Mesothelial cell of epicardium (in vitro differentiated cells): ENCODE measurements at places on chromosomes 5 and 9. TPM values are rescaled to one million over a fixed set of nuclear protein-coding genes. Genes with fewer than 3 reads are reported as not detected.

- H3K36me3 ChIP-seq, result peaks cover 66% of the 10 kb centered on the region
- H3K4me3 ChIP-seq, result no peak overlapping the region
- DNase-seq, result no peak
- peaks cover 7% of the 10 kb centered on the region for H3K4me1 ChIP-seq
Observed at GRCh38 chr9:127893392-127893791, 6.0 kb downstream of the ST6GALNAC6 start.

DNA sequence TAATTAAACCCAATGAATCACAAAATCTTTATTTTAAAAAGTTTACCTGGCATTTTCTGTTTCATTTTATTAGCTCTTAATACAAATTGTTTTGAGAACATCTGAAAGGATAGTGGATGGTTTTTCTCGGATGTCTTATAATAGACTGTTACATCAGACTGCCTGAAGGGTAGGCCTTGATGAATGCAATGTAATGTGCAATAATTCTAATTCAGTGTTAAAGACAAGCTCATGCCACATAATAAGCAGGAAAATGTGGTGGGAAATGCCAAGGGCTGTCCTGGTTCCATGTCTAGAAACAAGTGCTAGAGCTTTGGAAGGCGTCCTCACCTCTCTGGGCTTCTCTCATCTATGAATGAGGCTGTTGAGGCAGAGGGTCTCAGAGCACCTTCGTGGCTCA is 148.1 kb downstream of the DEPDC1B start:
- no peak overlapping the region for H3K27ac ChIP-seq
- H3K27me3 ChIP-seq, result no peaks in the 10 kb centered on the region
- peaks cover 11% of the 10 kb centered on the region for H3K36me3 ChIP-seq
- no peak for DNase-seq
- H3K4me3 ChIP-seq, result no peak overlapping the region

DNA sequence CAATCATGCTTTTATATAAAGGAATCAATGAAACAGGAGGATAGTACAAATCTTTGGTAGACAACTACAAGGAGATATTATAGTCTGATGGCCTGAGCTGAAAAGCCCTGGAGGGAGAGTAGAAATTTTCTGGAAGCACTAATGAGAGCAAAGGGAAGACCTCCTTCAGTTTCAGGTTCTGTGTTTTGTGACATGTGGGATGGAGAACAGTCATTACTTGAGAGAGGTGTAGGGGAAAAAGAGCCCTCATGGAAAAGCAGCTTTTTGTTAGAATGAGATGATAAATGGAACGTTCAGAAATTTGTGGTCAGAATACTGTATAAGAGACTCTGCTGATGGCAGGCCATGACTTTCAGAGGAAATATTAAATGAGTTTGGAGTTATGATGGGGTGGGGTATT is 360.6 kb upstream of the MEF2C start:
- no peaks in the 10 kb centered on the region for H3K27me3 ChIP-seq
- no peaks in the 10 kb centered on the region for H3K4me1 ChIP-seq

DNA sequence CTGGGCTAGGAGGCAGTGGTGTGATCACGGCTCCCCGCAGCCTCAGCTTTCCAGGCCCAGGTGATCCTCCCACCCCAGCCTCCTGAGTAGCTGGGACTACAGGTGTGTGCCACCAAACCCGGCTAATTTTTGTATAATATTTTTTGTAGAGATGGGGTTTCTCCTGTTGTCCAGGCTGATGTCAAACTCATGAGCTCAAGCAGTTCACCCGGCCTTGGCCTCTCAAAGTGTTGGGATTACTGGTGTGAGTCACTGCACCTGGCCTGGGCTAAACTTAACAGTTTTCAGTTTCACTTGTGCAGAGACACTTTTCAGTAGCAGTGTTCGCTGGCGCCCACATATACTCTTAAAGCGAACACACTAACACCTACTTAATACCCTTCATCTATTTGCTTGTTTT is 205.6 kb upstream of the ZNF608 start:
- no peak overlapping the region for H3K4me3 ChIP-seq
- no peaks in the 10 kb centered on the region for H3K36me3 ChIP-seq
- H3K4me1 ChIP-seq, result peaks cover 26% of the 10 kb centered on the region
- H3K27me3 ChIP-seq, result no peaks in the 10 kb centered on the region
- no peak overlapping the region for H3K27ac ChIP-seq

DNA sequence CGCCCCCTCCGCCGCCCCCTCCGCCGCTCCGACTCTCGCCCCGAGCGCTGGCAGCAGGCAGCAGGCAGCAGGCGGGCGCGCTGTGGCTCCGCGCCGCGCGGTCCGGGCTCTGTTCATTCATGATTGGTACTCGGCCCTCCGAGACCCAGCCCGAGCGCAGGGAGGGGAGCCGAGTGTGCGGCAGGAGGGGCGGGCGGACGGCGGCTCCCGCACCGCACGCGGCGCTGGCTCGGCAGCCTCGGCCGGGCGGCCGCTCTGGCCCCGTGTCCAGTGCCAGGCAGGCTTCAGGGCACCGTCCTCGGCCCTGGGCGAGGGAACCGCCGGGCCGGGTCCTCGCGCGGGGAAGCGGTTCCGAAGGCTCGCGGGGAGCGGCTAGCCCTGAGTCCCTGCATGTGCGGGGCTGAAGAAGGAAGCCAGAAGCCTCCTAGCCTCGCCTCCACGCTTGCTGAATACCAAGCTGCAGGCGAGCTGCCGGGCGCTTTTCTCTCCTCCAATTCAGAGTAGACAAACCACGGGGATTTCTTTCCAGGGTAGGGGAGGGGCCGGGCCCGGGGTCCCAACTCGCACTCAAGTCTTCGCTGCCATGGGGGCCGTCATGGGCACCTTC is at the start of gene KCNIP1:
Gene KCNIP1, plus strand, starts transcription at position 31 of the 607 bp plus-strand sequence.
- H3K4me1 ChIP-seq, result peaks cover 20% of the 10 kb centered on the region
- peak within 1 kb of the TSS; percentile 59 for H3K4me3 ChIP-seq
- peak; percentile 69 for DNase-seq
- no peak within 1 kb of the TSS for H3K27ac ChIP-seq
- H3K27me3 ChIP-seq, result peaks cover 58% of the 10 kb centered on the region

DNA sequence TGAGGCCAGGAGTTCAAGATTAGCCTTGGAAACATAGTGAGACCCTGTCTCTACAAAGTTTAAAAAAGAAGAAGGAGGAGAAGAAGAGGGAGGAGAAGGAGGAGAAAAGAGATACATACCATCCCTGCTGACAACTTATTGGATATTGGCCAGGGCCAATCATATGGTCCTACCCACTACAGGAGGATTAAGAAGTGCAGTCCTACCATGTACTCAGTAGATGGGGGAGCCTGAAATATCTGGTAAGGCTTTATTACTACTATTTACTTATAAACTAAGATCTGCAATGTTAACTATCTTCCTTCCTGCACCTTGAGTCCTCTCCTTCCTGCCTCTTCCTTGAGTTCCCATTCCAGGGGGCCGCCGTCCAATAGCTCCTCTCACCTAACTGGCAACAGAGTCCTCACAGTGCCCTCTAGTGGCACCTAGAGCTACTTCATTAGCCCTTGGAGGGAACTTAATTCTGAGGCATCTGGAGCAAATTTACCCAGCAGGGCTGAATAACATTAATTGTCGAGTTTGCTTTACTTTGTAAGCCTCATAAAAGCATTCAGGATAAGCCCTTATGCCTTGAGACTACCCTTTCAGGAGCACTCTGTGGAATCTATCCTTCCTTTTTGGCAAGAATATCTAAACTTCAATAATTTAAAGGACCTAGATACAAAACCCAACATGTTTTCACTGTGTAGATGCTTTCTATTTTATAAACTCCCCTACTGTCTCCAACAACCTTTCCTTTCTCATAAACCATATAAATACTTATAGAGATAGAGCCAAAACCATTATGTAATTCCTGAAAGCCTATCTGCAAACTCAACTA is 39.1 kb upstream of the RANBP6 start:
- peak overlapping the region; percentile 13 for H3K27ac ChIP-seq
- peaks cover 6% of the 10 kb centered on the region for H3K4me1 ChIP-seq
- no peaks in the 10 kb centered on the region for H3K36me3 ChIP-seq
- DNase-seq, result no peak

DNA sequence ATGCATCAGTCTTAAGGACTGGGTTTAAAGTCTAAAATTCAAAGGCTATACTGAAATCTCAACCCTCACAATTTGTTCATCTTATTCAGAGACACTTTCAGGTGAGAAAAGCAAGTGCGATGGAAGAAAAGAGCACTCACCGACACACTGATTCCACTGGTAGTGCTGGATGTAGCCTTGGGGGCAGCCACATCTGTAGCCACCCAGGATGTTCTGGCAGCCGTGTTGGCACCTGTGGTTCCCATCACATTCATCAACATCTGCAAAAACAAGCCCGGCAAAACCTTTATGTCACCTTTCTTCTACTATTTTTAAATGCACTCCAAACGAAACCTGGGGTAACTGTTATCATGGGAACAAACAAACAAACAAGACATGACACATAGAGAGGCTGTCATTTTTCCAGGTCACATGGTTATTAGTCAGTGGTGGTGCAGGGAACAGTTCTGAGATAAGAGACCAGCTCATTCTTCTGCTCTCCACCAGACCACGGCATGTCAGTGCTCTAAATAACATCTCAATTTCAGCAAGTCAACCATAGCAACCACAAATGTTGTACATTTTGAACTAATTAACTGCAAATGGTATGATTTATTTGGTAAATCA is 188.4 kb downstream of the SLC12A2 start:
- H3K36me3 ChIP-seq, result peaks cover 45% of the 10 kb centered on the region
- no peak overlapping the region for H3K4me3 ChIP-seq
- no peak for DNase-seq
- peaks cover 7% of the 10 kb centered on the region for H3K4me1 ChIP-seq
- H3K27ac ChIP-seq, result no peak overlapping the region
- no peaks in the 10 kb centered on the region for H3K27me3 ChIP-seq

GRCh38 chr5:174760721-174761120 is 36.3 kb downstream of the MSX2 start:
- no peaks in the 10 kb centered on the region for H3K4me1 ChIP-seq
- no peak for DNase-seq
- H3K27ac ChIP-seq, result no peak overlapping the region
- no peak overlapping the region for H3K4me3 ChIP-seq
- no peaks in the 10 kb centered on the region for H3K27me3 ChIP-seq

DNA sequence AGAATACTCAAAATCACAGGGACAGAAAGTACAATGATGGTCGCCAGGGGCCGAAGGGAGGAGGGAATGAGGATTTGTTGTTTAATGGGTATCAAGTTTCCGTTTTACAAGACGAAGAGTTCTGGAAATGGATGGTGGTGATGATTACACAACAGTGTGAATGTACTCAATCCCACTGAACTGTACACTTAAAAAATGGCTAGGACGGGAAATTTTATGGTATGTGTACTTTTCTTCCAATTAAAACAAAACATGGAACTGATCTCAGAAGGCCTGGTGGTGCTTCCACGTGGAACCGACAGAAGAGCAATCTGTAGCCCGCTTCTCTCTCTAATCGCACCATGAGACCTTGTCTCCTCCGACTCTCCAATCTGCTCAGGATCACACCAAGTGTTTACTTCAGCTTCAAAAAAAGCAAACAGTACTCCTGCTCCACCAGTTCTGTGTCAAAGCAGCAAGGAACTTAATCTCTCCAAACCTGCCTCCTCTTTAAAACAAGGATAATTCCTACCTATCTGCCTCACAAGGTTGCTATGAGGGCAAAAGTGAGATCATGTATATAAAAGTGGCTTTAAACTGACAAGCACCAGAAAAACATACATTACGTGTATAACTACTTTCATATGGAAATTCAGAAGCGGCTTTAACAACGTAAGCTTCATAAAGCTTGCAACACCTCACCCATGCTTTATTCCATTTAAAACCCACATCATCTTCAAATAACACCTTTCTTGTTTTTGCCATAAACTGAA is 2.1 kb downstream of the ECPAS start:
- H3K27ac ChIP-seq, result peak overlapping the region; percentile 94
- H3K4me1 ChIP-seq, result peaks cover 24% of the 10 kb centered on the region
- H3K4me3 ChIP-seq, result peak overlapping the region; percentile 79
- DNase-seq, result no peak
- H3K36me3 ChIP-seq, result no peaks in the 10 kb centered on the region

- no peak for DNase-seq
- H3K4me3 ChIP-seq, result no peak overlapping the region
- H3K36me3 ChIP-seq, result peaks cover 22% of the 10 kb centered on the region
Observed at GRCh38 chr5:65413822-65414221, 67.9 kb downstream of the ADAMTS6 start.

DNA sequence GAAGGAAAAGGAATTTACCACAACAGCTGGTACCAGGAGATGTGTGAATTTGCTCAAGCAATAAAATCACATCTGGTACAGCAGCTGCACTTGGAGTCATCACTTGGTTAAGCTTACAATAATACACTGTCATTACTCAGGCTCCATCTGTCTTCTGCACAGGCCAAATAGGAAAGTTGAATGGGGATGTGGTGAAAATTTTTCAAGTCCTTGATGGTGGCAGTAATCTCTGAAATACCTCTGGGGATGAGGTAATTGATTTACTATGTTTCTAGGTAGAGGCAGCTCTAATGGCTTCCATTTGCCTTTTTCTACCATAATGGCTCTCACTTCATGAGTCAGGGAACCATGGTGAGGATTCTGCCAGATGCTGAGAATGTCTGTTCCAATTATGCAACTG is 206.8 kb upstream of the ATP10B start:
- H3K4me3 ChIP-seq, result no peak overlapping the region
- no peak for DNase-seq
- H3K4me1 ChIP-seq, result no peaks in the 10 kb centered on the region

GRCh38 chr5:52776116-52776515 is 11.6 kb upstream of the ITGA1 start:
- H3K27me3 ChIP-seq, result no peaks in the 10 kb centered on the region
- no peak overlapping the region for H3K27ac ChIP-seq
- no peaks in the 10 kb centered on the region for H3K36me3 ChIP-seq
- H3K4me3 ChIP-seq, result no peak overlapping the region
- DNase-seq, result no peak

DNA sequence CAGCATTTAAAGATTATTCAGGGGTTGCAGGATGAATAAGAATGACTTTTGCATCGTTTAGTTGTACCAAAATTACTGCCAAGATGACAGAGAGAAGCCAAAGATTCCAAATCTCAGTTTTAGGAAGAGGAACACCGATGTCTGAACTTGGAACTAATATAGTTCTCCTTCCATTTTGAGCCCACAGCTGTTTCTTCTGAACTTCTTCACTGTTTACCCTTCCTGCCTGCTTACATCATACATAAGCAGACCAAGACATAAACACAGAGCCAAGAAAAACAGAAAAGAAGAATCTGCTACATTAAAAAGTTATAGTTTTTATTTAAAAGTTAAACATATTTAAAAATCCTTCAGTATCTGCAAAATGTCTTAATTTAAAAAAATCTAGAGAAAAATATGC is 146.9 kb upstream of the RAPGEF1 start:
- no peak for DNase-seq
- peaks cover 26% of the 10 kb centered on the region for H3K4me1 ChIP-seq
- no peak overlapping the region for H3K4me3 ChIP-seq
- H3K27me3 ChIP-seq, result no peaks in the 10 kb centered on the region
- H3K27ac ChIP-seq, result no peak overlapping the region
- H3K36me3 ChIP-seq, result no peaks in the 10 kb centered on the region

Gene GLRA1
- total RNA-seq, result not detected in 3 replicates

Gene RLN2
- 2.8 to 3.8 TPM (median 3.4 TPM) in 3 replicates for total RNA-seq

Gene SFXN1
- total RNA-seq, result 82.1 to 94.3 TPM (median 87.4 TPM) in 3 replicates

Gene TAF11L8
- total RNA-seq, result not detected in 3 replicates

Gene PHF19
- total RNA-seq, result 36.0 to 44.5 TPM (median 41.6 TPM) in 3 replicates

Gene PAPPA
- 2.9 to 3.3 TPM (median 3.2 TPM) in 3 replicates for total RNA-seq

Gene QRFP
- not detected in 3 replicates for total RNA-seq

Gene NELFB
- 51.6 to 54.8 TPM (median 53.3 TPM) in 3 replicates for total RNA-seq

Gene IFNK
- total RNA-seq, result not detected in 3 replicates

Gene TMEM215
- 0.07 TPM in 1 of 3 replicates, not detected in the others for total RNA-seq

Gene CER1
- 0.78 to 1.2 TPM (median 1.0 TPM) in 3 replicates for total RNA-seq
